Neural cell (in vitro differentiated cells): ENCODE measurements at places on chromosomes 7 and 10. TPM values are rescaled to one million over a fixed set of nuclear protein-coding genes. Genes with fewer than 3 reads are reported as not detected.

The TMEM184A gene
- 0.12 TPM in 1 of 2 replicates, not detected in the other for polyA plus RNA-seq

The HOXA6 gene
- polyA plus RNA-seq, result not detected in 2 replicates

The CAV2 gene
- polyA plus RNA-seq, result 1.1 TPM in 1 of 2 replicates, not detected in the other

The UTF1 gene
- polyA plus RNA-seq, result not detected in 2 replicates

The UNCX gene
- polyA plus RNA-seq, result 1.6 TPM in 2 replicates

The MKX gene
- polyA plus RNA-seq, result not detected in 2 replicates

The PDE6C gene
- not detected in 2 replicates for polyA plus RNA-seq

The SVIL gene
- polyA plus RNA-seq, result 7.3 and 8.6 TPM in 2 replicates

The HHEX gene
- not detected in 2 replicates for polyA plus RNA-seq

The GBX1 gene
- polyA plus RNA-seq, result not detected in 2 replicates

The KLF14 gene
- 0.48 TPM in 1 of 2 replicates, not detected in the other for polyA plus RNA-seq

The MALSU1 gene
- polyA plus RNA-seq, result 77.8 and 83.0 TPM in 2 replicates

The OR9A2 gene
- not detected in 2 replicates for polyA plus RNA-seq

The NODAL gene
- polyA plus RNA-seq, result 0.46 TPM in 1 of 2 replicates, not detected in the other
